Activated CD8-positive, alpha-beta memory T cell treated with anti-CD3 and anti-CD28 coated beads for 1 hour (primary cell): ENCODE measurements at places on chromosomes 3 and 15.

DNA sequence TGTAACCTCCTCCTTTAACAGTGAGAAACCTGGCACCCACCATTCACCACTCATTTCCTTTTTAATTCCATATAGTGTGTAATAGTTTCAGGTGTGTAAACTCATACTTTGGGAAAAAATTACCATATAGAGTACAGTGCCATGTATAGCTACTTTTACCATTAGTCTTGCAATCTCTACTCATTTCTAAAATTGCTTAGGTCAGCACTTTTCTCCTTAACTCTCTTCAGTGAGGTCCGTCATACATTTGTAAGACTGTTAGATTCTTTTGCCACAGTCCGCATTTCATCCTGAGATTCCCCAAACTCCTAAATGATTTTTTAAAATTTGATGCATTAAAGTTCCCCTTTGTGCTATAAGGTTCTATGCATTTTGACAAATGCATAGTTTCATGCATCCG is 238.3 kb upstream of the ATP10A start:
- DNase-seq = no peak

GRCh38 chr3:183116025-183116614 is 16.8 kb upstream of the MCCC1 start:
- no peak for DNase-seq

DNA sequence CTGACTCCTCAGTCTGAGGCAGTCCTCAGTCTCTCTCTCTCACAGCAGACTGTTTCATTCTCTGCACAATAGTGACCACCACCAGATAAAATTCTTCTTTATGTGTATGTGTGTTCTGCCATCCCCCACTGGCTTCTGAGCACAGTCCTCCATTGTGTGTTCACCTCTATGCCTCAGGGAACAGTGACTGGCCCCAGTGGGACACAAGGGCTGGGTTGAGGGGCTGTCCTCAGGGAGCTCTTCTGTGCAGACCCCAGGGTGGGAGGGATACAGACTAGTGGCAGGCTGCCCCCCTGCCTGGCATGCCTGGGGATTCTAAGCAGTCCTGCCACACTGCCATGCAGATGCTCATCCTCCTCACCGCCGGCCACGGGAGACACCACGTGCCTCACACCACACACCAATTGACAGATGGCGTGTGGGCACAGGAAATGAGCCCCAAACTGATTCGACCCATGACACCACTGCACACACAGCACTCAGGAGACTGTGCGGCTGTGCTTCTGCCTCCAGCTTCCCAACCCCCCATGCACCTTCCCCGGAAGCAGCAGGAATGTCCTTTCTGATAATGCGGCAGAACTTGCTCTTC is 237.6 kb upstream of the CHRNA7 start:
- DNase-seq = no peak

GRCh38 chr3:129560269-129560787 is 17.4 kb downstream of the H1-8 start:
- no peak for DNase-seq

- DNase-seq = no peak
Observed at GRCh38 chr15:101248274-101248673, 3.6 kb downstream of the CHSY1 start.

DNA sequence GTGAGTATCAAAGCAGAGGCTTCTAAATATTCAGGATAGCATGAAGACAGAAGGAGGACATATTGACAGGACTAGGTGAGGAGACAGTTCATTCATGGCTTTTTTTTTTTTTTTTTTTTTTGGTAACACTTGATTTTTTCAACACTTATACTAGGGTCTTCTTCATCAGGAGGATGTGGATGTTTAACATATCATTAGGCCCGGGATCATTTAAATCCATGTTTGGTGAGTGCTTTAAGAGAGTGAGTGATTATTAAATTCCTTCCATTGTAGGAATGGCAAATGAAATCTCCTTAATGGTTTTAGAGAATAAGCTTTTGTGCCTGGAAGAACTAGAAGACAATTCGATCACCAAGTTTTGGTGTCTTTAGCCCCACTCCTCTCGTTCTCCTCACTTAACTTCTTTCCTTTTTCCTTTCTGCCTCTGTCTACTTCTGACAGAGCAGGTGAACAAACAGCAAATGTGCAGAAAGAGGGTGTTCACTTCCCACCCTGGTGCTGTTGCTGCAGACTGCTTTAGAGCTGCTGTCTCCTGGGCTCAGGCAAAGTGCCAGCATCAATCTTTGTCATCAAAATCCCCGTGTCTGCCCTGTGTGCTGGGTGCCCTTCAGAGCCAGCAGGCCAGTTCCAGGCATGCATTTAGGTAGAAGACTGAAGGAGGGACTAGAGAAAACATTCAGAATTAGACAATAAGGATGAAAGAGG is 35.6 kb upstream of the RAB11A start:
- DNase-seq = no peak

DNA sequence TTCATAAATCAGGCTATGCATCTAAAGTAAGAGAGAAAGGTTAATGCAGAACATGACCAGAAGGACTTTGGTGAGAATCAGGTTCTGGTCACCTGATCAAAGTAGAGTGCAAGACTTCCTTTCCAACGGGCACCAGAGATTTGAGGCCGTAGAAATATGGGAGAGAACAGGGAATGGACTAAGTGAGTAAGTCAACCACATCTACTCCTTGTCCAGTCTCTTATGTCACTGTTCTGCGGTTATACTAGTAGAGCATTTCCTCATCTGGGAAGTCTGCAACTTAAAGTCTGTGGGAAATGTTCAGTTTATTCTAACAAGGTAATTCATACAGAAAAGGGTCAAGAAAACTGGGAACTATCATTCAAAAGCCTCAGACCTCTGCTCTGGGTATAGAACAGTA is 232.8 kb downstream of the CPNE4 start:
- DNase-seq = no peak

- DNase-seq = no peak
Observed at GRCh38 chr3:124250053-124250452, 258.1 kb upstream of the ROPN1 start.

DNA sequence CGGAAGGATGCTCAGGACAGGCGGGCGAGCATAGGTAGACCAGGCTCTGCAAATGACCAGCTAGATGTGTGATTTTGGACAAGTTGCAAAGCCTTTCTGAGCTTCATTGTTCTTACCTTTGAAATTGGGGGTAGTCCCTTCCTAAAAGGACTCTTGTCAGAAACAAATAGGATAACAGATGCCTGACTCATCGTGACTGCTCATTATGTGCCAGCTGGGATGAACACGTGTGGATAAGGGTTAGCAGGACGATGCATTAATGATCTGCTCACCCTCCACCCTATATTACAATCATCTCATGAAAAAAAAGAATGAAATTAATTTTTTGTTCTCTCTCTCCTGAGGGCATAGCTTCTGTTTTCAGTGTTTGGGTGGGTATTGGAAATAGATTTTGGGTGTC is 223.4 kb downstream of the NR2F2 start:
- DNase-seq = no peak

DNA sequence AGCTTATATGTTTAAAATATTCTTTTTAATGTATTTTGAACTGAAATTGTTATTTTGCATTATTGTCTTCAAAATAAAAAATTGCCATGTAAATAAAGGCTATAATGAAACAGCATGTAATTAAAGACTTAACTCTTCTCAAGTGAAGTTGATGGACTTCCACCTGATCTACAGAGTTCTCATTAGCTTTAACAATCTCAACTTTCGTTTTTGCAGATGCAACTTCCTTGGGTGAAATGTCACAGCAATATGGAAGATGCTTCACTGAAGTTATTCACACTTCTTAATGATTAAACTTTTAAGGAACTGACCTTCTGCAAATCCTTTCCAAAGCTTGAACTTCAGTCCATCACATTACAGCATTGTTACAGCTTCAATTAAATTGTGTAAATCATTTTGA is 63.6 kb downstream of the OSTN start:
- no peak for DNase-seq

- no peak for DNase-seq
Observed at GRCh38 chr15:83057696-83058376, 9.2 kb downstream of the BTBD1 start.

- no peak for DNase-seq
Observed at GRCh38 chr15:26773067-26773877, 406 bp upstream of the GABRB3 start.

DNA sequence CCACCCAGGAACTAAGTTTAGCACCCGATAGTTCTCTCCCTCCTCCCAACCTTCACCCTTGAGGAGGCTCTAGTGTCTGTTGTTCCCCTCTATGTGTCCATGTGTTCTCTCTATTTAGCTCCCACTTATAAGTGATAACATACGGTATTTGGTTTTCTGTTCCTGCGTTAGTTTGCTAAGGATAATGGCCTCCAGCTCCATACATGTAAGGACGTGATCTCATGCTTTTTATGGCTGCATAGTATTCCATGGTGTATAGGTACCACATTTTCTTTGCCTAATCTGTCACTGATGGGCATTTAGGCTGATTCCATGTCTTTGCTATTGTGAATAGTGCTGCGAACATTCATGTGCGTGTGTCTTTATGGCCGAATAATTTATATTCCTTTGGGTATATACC is 66.9 kb upstream of the TRA2B start:
- no peak for DNase-seq

DNA sequence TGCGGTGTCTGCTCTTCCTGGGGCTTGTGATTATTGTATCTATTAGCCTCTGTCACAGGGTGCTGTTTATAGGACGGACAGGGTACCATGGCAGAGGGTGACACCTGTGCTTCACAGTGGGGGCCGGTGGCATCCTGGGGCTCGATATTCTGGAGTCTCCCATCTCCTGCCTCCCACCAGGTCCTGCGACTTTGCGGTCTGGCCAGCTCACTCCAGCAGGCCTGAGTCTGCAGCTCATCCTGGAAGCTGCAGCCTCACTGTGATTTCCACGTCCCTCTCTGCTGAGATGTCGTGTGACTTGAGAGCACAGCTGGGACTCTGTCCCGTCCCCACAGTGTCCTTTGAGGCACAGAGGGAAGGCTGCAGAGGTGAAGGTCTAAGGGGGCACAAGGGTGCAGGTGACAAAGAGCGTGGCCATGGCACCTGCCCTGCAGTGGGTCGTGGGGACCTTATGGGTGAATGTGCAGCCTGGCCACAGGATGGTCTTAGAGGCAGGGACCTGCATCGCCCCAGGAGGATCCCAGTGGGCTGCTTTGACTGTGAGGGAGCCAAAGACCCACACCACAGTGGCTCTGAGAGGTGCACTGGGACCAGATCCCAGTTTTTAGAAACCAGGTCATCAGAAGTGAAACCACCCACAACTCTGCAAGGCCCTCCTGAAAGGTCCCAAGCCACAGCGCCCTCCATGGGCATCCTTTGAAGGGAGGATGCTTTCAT is 172.8 kb downstream of the KLF13 start:
- no peak for DNase-seq

DNA sequence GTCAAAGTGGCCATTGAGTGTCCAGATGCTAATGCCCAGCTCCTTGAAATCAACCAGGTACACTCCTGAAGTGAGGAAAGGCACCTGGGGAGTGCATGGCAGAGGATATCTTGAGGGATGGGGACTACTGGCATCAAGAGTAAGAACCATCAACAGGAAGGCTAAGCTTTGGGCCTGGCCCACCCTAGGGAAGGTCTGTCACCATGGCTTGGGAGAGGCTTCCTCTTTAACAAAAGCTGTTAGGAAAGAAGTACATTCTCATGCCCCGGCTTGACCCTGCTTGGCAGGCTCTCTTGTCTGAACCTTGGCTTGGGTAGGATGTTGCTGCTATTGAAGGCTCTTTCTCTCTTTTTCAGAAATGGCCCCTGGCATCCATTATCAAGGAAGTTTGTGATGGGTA is 43.7 kb upstream of the TUBGCP5 start:
- DNase-seq = no peak

- DNase-seq = no peak
Observed at GRCh38 chr15:68277131-68277602, 378 bp upstream of the FEM1B start.

- DNase-seq = no peak
Observed at GRCh38 chr15:94098921-94099573, 132.3 kb upstream of the MCTP2 start.

GRCh38 chr3:144499001-144499930 is 527.6 kb downstream of the DIPK2A start:
- no peak for DNase-seq

GRCh38 chr3:176009256-176009655 is 1150.1 kb downstream of the NAALADL2 start:
- DNase-seq = no peak

DNA sequence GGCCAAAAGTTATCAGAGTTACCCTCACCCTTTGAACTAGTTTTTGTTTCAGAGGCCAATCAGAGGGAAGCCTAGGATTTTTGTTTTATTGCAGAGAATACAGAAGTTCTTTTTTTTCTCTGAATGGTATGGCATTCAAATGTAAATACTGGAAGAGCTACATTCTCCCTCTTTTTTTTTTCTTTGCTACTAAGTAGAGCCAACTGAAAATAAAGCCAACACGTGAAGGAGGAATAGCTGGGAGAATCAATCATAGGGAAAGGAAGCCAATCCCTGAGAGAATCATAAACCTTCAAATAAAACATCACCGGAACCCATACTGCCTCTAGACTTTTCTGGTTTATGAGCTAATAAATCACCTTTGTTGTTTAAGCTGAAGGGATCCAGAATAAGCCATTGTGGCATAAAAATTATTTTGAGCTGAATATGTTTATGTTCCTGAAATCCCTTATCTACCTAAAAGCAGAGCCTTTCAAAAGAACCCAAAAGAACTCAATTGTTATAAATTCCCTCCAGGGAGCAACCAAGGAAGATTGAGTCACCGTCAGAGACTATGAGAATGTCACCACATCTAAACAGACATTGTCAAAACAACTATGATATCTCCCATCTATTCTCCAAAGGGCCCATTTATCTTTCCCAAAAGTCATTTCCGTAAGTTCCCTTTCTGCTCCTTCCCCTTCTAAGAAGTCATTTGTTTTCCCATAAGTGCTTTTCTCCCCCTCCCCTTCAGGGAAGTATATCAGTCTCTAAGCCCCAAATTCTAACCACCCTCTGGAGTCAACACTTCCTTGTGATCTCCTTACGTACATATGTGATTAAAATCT is 3.8 kb upstream of the ZNF280D start:
- no peak for DNase-seq

GRCh38 chr15:96409215-96410138 is 79.0 kb downstream of the NR2F2 start:
- no peak for DNase-seq

- no peak for DNase-seq
Observed at GRCh38 chr15:80815106-80815505, 35.9 kb downstream of the CEMIP start.

- DNase-seq = no peak
Observed at GRCh38 chr3:112293368-112294321, at the start of gene SLC9C1. Gene SLC9C1 (minus strand): TSS chr3:112294216. CDS start chr3:112286791, 7,425 bp downstream.

DNA sequence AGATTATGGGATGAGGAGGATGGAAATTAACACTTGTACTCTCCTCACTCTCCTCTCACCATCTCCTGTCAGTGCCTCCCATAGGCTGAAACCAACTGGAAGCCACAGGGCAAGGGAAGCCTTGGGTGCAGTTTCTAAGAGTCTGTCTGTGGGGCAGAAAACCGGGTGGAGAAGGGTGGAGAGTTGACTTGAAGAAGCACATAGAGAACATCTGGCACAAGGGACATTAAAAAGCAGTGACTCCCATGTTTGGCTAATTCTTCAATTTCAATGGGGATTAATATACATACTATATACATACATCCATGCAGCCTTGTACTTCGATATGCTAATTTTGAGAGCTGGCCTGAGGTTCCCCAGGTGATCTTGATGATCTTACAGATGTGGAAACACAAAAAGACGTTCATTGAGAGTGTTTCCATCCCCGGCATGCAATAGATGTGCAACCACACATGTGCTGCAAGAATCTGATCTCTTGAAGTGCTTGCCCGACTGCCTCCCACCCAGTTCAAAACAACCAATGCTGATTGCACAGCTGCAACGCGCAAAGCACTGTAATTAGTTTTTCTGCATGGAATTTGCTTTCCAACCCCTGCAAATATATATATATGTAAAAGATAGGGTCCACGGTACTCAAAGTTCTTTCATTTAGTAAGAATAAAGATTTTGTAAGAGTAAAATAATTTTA is 121.9 kb upstream of the TMC3 start:
- DNase-seq = no peak
